ENCODE measurements at places on chromosomes 7 and 10.

GRCh38 chr10:132185601-132186487, 904 bp upstream of the DPYSL4 start:
- DNase-seq, result no peak

DNA sequence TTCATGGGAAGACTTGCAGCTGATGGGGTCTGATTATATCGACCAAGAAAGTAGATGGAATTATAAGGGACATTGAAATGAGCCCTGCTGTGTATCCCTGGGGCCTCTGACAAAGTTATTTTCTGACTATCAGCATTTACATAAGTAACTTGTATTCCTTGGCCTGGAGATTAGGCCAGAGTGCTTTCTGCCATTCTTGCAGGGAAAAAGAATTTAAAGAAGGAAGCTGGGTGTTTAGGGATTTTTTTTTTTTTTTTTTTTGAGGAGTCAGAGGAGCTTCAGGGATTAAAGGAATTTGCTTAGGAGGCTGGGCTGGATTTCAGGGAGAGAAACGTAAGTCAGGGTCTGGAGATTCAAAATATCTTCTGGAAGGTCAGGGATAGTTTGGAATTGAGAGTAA, 4.6 kb downstream of the SPAM1 start:
- DNase-seq, result no peak

DNA sequence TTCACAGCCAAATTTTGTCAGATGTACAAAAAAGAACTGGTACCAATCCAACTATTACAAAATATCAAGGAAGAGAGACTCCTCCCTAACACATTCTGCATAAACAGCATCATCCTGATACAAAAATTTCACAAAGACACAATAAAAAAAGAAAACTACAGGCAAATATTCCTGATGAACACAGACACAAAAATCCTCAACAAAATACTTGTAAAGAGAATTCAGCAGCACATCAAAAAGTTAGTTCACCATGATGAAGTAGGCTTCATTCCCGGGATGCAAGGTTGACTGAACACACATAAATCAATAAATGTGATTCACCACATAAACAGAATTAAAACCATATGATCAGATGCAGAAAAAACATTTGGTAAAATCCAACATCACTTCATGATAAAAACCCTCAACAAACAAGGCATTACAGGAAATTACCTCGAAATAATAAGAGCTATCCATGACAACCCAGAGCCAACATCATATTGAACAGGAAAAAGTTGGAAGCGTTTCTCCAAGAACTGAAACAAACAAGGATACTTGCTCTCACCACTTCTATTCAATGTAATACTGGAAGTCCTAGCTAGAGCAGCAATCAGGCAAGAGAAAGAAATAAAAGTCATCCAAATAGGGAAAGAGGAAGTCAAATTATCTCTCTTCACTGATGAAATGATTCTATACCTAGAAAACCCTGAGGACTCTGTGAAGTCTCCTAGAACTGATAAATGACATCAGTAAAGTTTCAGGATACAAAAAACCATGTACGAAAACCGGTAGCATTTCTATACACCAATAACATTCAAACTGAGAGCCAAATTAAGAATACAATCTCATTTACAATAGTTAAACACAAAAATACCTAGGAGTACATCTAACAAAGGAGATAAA, 223.1 kb downstream of the REEP3 start:
- DNase-seq, result peak; percentile 11

DNA sequence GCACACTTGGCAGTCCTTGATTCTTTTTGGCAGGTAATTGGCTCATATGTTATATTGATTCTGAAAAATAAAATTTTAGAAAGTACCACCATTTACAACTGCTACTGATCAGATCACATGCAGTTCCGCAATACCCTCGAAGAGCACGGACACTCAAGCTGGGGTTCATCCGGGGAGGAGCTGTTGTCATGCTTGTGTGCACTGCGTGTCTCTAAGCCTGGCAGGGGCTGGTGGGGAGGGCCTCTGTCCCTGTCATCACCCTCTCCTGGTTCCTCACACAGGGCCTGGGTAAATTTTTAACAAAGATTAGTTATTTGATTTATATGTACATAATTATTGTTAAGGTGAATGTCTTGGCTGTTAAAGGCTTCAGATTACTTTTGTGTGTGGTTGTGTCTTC, 45.2 kb downstream of the TRRAP start:
- no peak for DNase-seq

- DNase-seq, result no peak
These were observed 107.5 kb upstream of the ARID5B start for GRCh38 chr10:61793760-61794703.

GRCh38 chr10:131002031-131002861, 309.3 kb downstream of the TCERG1L start:
- no peak for DNase-seq

DNA sequence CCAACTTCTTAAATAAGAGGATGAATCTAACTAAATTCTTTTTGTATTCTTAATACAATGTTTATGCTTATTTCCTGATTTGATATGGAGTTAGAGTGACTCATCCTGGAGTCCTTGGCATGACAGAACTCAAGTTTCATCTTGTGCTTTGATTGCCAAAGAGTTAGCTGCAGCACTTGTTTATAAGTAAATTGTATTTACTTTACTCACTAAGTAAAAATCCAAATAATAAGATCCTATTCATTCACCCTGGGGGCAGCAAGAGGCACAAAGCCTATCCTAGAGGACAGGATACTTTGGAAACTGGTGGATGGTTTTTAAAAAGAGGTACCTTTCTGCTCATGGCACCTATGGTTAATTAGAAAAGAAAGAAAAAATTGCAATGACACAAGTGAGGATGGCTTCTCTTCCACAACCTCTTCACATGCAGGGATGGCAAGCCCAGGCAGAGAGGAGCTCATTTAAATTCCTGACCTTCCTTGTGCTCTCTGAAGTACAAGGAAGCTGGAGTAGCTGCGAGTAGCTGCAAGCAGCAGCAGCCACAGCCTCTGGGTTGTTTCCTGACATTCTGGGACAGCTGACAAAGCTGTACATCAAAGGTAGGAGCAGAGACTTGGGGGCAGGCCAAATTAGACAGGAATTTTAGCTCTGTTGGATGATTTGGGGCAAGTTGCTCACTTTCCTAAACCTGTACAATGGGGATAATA, 28.5 kb upstream of the CROT start:
- peak; percentile 77 for DNase-seq

- no peak for DNase-seq
These were observed 7.9 kb downstream of the TUBAL3 start for GRCh38 chr10:5396556-5397300.

GRCh38 chr10:101566333-101567164, 21.5 kb downstream of the POLL start:
- DNase-seq, result no peak

DNA sequence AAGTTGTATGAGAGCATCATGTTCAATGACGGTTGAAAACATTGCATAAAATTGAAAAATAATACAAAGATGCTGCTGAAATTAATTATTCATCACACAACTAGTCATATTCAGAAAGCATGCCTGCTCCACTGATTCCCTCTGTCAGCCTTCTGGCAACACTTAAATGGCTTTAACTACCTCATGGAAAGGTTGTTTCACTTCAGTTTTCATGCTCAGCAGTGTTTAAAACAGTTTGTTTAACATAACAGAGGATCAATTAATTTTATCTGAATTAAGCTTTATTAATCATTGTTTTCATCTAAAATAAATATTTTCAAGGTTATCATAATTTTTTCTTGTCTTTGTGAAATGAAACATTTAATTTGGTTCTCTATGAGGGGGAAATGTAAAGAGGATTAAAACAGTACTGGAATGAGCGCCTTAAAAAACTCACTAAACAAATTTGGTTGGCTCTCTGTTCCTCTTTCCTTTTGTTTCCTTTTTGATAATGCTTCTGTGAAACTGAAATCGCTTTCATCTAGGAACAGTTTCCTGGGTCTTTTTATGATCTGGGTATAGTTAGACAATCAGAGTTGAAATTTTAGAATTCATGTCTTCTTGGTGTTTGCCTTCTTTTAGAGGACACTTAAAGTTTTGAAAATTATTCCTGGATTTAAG, 427.4 kb downstream of the SH2D4B start:
- DNase-seq, result no peak

DNA sequence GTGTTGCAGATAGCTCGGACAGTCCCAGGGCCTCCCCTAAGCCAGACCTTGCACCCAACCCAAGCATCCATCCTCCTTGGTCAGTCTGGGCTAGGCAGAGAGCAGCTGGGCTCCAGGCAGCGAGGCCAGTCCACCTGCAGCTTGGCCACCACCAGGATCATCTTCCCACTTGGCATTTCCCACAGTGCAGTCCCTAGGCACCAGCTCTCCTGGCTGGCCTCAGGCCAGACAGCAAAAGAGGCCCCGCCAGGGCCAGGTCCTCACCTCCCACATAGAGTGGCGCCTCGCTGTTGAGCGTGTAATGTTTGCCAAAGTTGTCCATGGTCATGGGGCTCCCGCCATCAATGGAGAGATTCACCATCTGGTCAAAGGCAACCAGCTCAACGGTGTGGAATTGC, 171.7 kb downstream of the LCOR start:
- DNase-seq, result no peak

GRCh38 chr7:9498303-9498702, 1064.9 kb downstream of the NXPH1 start:
- no peak for DNase-seq

DNA sequence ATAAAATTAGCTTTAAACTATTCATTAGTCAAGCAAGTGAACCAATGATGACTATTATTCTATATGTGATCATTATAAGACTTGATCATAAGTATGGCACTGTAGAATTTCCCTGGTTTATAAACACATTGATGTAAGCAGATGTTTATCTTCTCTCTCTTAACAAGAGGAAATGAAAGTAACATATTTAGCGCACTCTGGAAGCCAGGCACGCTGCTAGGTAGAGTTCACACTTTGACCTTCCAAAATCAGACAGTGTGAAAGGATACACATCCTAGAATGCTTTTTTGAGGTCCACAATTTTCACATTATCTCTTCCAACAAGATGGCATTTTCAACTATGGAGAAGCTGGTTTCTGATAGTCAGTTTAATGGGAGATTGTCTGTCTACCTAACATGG, 529.4 kb upstream of the IGFBP3 start:
- DNase-seq, result no peak

- no peak for DNase-seq
These were observed 191.9 kb downstream of the CDK14 start for GRCh38 chr7:90788052-90788451.

DNA sequence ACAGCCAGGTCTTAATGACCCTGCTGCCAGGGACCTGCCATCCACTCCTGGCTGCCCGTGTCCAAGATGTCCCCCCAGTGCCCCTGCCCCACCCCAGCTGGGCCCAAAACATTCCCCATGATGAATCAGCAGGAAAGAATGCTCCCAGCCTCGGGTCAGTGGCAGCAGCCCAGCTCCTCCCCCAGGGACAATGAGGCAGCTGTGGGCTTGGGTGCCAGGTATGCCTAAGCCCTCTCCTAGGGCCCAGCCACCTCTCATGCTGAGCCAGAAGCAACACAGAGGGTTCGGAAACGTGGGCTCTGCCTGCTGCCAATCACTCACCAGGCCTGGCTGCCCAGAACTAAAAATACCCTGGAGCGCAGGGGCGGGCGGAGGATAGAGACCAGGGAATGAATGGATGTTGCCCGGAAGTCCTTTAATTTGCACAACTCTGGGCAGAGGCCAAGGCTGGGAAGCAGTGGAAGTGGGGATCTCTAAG, 1.5 kb upstream of the LOXL4 start:
- peak; percentile 91 for DNase-seq

- DNase-seq, result no peak
These were observed 120.1 kb downstream of the DYNC2I1 start for GRCh38 chr7:158976468-158976848.

GRCh38 chr7:149732611-149733010, 40.8 kb downstream of the ZNF467 start:
- DNase-seq, result no peak

DNA sequence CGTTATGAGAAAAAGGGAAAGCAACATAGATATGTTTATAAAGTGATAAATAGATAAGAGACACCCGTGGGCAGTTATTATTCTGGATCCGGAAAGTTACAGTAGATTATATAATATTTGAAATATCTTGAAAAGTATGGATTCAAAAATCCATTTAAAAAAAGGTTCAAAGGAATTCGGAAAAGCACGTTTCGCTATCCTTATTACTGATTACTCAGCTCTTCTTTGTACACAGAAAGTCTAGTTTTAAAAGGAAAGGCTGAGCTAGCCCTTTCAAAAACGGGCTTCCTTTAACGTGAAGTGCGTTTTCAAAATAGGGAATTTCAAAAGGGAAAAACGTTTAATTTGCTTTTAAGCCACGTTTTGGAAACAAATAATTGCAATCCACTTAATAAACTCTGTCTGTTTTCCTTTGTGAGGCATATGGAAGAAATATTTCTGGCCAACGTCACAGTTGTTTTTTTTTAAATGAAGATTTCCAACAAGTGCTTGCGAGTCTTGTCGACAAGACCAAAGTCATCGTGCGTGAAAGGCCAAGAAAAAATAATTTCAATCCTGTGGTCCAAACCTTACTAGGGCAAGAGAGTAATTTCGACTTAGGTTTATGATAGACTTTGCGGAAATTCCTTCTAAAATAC, 2.2 kb upstream of the SKIDA1 start:
- DNase-seq, result peak; percentile 46

GRCh38 chr7:33697616-33698015, 207.7 kb upstream of the BMPER start:
- no peak for DNase-seq

- no peak for DNase-seq
These were observed 58.3 kb downstream of the GRK5 start for GRCh38 chr10:119265691-119266090.

DNA sequence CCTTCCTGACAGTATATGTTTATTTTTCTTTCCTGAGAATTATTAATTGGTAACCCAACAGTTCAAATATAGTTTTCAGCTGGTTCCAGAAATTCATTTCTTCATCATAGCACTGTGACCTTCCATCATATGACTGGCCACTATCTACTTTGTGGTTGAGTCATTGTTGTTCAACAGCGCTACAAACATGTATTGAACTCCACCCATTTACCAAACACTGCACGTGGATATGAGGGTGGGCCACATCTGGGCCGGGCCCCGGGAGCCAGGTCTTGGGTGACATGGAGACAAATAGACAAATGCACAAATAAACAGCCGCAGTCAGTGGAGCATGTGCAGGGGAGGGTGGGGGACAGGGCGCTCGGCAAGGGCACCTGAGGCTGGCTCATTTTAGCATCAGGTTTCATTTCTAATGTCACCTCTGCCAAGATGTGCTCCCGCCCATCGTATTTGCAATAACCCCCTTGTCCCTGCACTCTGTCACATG, 24.0 kb upstream of the EEPD1 start:
- peak; percentile 74 for DNase-seq

DNA sequence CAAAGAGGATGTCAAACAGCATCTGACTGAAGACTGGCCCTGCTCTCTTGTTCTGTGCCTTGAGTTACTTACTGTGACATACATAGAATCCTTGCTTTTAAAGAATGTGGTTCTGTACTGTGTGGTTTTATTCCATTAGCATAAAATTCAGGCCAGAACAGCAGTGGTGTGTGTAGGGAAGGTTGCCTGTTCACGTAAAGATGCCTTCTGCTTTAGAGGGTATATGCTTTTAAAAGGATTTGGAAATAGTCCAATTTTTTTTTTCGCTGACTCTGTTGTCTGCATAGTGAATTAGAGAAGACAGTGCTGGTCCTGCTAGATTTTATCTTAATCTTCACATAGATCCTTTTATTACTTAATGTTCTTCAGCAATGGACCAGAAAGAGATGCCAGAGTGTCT, 470.8 kb upstream of the SEMA3A start:
- no peak for DNase-seq

GRCh38 chr7:46859963-46860475, 721.9 kb downstream of the TNS3 start:
- no peak for DNase-seq

All from renal cortical epithelial cell (primary cell).